ENCODE measurements at places on chromosomes 7 and 10. TPM values are rescaled to one million over a fixed set of nuclear protein-coding genes. Genes with fewer than 3 reads are reported as not detected.

- DNase-seq = no peak
Observed at GRCh38 chr7:93115796-93116195, 2.0 kb downstream of the SAMD9 start.

- no peak for DNase-seq
Observed at GRCh38 chr7:38678698-38679054, 47.5 kb upstream of the AMPH start.

- DNase-seq = no peak
Observed at GRCh38 chr10:129899276-129900130, 64.6 kb downstream of the EBF3 start.

DNA sequence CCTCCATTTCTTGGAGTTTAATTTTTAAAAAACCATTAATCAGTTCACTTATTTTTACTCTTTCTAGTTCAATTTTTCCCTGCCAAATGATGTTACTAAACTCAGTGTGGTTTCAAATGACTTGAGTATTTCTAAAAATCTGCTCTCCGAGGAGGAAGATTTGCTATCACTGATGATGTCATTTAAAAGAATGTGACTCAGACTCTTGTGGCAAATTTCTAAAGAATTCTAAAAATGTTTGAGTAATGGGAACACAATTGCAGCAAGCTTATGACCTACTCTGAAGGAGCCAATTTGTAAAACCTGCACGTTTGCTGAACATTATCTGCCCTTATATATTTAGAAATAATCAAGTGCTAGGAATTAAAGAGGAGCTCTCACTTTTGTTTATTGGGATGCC lies 88.6 kb downstream of the SPAG6 start:
- no peak for DNase-seq

LRGUK gene
- total RNA-seq = 0.07 TPM

DNA sequence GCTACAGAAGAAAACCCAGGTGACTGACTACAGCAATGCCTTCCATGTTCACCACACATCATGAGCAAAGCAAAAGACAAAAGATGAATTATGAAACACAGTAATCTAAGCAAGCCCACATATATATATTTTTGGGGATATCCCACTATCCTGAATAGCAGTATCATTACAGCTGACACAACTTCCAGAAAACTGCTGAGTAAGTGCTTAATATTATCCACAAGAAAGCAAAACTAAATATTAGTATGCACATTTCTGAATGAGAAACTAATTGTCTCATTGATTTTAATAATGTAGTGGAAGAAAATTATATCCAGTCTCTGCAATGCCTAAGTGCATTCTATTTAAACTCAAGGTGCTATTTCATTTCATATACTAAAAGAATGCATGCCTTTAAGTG lies 14.5 kb upstream of the SLC35G1 start:
- DNase-seq = no peak

WIPF3 gene
- not detected for total RNA-seq

OR2A1 gene
- total RNA-seq = not detected

- no peak for DNase-seq
Observed at GRCh38 chr7:106807474-106807873, 57.6 kb upstream of the PIK3CG start.

CPA4 gene
- total RNA-seq = not detected

DNA sequence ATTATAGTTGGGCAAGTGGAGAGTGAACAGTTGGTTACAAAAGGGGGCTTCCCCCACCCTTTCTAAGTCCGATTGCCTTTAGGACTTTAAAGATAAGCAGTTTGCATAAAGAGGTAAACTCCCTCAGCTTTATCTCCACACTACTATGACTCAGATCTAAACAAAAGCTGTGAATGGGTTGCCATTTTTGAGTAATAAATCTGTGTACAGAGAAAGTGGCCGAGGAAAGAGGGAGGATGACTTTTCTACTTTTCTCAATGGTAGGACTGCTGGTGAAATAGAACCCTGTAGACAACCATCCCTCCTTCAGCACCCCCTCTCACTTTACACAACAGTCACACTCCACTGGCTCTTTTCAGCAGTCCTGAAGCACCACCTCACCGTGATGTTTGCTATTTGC lies 71.2 kb downstream of the DNMBP start:
- DNase-seq = no peak

GRCh38 chr7:139092090-139092796 lies 17.3 kb downstream of the ZC3HAV1 start:
- DNase-seq = no peak

GRCh38 chr10:110304394-110304779 lies 333 bp downstream of the SMNDC1 start:
- no peak for DNase-seq

CXCL12 gene
- total RNA-seq = not detected

- no peak for DNase-seq
Observed at GRCh38 chr7:1597791-1598190, 28.0 kb upstream of the PSMG3 start.

GRCh38 chr10:108598831-108599230 lies 1324.5 kb downstream of the XPNPEP1 start:
- no peak for DNase-seq

GRCh38 chr10:63518690-63519288 lies 2.4 kb upstream of the REEP3 start:
- no peak for DNase-seq

GRCh38 chr10:90921906-90922305 lies 1.0 kb upstream of the ANKRD1 start:
- no peak for DNase-seq

GRCh38 chr10:110861476-110861875 lies 10.3 kb upstream of the PDCD4 start:
- no peak for DNase-seq

GRCh38 chr10:60979667-60980104 lies 35.7 kb upstream of the RHOBTB1 start:
- no peak for DNase-seq

GRCh38 chr7:124856299-124856888 lies 73.2 kb downstream of the POT1 start:
- no peak for DNase-seq

DNA sequence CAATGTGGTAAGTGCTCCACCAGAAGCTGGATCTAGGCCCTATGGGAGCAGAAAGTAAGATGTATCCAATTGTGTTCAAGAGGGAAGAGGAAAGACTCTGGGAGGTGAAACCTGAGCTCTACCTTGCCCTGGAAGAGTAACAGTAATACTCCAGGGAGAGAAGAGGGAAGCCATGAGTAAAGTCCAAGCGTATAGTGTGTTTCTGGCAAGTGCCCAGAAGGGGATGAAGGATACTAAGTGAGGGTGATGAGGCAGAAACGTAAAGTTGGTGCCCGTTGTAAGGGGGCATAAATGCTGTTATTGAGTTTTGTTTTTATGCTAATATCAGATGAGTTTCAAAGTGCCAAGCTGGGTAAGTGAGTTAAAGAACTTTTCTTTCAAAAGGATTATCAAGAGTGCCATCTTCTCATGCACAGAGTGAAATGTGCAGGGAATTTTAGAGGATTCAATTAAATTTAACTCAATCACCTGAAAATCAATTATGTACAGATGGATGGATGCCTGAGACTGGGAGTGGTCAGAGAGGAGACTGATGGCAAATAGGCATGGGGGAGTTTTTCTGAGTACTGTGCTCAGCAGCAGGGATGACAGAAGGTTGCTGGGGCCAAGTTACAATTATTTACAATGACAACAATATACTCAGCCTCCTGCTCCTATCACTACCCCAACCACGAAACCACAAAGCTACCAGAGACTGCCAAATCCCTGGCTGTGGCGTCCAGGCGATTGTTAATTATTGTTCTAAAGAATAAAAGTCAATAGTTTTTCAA lies 123.3 kb upstream of the LAMB4 start:
- DNase-seq = no peak

DRGX gene
- not detected for total RNA-seq

MSMB gene
- not detected for total RNA-seq

DNA sequence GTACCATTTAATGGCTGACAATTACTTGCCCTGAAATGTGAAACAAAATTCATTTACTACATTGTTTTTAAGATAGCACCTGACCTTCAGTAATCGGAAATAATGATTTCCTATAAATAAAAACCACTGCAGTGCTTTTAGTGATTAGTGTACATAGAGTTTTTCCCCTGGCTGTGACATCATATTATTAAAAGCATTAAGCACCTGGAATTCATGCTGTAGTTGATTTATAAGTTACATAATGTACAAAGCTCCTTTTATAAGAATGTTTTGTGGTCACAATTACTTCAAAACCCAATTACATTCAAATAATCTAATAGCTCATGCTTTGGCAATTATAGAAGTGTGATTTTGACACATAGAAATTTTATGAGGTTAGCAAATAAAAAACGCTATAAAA lies 44.3 kb upstream of the EIF4H start:
- no peak for DNase-seq

ASB10 gene
- not detected for total RNA-seq

GRCh38 chr7:151341357-151342101 lies at the start of gene NUB1:
NUB1 (plus strand) TSS chr7:151341812; CDS start chr7:151345350, 3,538 bp downstream.
- peak; percentile 92 for DNase-seq

DNA sequence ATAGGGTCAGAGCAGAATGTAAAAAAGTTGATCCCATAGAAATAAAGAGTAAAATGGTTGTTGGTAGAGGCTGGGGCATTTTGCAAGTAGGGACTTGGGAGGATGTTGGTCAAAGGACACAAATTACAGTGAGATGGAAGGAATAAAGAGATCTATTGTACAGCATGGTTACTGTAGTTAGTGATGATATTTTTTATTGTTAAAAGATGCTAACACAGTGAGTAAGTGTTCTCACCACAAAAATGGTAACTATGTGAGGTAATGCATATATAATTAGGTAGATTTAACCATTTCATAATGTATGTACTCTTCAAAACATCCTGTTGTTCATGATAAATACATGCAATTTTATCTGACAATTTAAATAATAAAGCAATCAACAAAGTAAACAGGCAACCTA lies 280.7 kb upstream of the MAGI2 start:
- no peak for DNase-seq

GRCh38 chr10:28761084-28761846 lies 83.9 kb downstream of the BAMBI start:
- no peak for DNase-seq

- DNase-seq = no peak
Observed at GRCh38 chr10:121444520-121445165, 153.6 kb downstream of the FGFR2 start.

DNA sequence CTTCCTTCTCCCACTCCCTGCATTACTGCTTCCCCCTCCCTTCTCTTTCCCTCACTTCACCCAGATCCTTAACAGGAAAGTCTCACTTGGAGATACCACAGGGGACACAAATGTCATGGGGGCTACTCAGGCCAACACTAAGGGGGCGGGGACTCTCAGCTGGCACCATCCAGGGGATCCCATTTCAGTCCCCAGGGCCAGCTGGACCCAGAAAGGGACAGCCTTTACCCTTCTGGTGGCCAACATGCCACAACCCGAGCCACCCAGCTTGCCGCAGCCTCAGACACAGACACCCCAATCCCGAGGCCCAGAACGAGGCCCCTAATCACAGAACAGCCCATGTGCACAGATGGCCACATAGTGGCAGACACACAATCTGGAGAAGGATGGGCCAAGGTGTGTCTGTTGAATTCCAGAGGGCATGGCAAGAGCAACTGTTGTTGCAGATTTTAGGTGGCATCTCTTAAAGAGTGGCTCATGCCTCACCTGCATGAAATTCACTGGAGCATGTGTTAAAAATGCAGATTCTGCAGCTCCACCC lies 5.6 kb downstream of the CAMK2G start:
- DNase-seq = no peak

ALDH18A1 gene
- 91.7 TPM for total RNA-seq

GRCh38 chr10:5639066-5639465 lies 27.3 kb downstream of the ASB13 start:
- DNase-seq = no peak

DNA sequence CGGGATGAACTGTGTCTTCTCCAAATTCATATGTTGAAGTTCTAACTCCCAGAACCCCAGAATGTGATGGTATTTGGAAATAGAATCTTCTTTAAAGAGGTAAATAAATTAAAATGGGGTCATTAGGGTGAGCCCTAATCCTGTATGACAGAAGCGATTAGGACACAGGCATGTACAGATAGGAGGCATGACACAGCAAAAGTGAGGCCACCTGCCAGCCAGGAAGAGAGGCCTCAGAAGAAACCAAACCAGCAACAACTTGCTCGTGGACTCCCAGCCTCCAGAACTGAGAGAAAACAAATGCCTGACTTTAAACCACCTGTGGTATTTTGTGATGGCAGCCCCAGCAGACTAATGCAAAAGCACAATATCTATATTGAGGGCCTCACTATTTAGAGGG lies 214.3 kb downstream of the NEBL start:
- DNase-seq = no peak

DNA sequence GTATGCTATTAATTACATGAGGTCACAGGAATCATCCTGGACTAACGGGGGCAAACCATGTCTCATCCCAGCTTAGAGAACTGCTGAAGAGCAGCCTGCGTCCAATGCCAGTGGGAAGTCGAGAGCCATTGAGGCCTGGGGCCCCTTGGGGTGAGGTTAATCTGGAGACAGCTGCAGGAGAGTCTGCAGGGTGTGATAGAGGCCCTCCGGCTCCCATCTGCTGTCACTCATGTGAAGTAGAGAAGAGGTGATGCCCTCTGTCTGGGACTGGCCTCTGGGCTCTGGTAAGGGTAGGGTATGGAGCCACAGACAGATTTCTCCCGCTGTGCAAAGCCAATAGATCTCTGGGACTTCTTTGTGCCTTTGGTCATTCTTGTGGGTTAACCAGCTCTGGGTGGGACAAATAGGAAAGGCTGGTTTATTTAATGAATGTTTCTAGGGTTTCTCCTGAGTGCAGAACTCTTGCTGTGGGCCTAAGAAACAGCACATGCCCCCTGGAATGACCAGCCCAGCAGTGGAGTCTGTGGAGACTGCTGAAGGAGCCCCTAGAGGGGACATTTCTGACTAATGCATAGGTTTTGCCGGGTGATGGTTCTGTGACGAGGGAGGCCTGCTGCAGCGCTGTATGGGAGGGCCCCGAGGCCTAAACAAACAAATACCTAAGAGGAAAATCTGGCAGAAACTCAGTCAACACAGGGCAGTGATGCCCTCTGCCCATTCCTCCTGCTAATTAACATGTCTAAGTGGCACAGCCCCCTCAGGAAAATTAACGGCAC lies 34.5 kb downstream of the CRHR2 start:
- no peak for DNase-seq

HACD1 gene
- 0.41 TPM for total RNA-seq
